Suprapubic skin (tissue), 4 donors: ENCODE measurements at places on chromosomes 7 and 10.
A peak's percentile ranks its signal among the peaks of the same experiment; 100 is the strongest.

- peaks cover 20% of the 10 kb centered on the region for H3K4me1 ChIP-seq
- DNase-seq: peak; percentile 42
- H3K4me3 ChIP-seq: peak overlapping the region; percentile 45
Observed at GRCh38 chr10:43229208-43230061, 37.4 kb downstream of the RASGEF1A start.

DNA sequence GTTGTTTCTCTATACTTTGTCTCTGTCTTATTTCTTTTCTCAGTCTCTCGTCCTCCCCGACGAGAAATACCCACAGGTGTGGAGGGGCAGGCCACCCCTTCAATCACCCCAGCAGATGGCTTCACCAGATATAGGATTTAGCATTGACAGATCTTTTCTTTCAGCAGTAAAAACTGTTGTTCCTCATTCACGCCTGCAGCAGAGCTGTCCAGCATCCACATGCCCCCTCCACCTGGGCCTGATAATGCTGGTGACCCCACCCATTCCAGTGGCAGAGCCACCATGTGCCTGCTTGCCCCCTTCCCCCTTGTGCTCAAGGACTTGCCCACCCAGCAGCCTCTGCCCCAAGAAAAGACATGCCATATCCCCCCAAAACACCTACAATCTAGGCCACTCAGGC lies 15.5 kb downstream of the FRG2B start:
- peaks cover 20% of the 10 kb centered on the region for H3K27me3 ChIP-seq
- no peaks in the 10 kb centered on the region for H3K36me3 ChIP-seq
- H3K4me1 ChIP-seq: no peaks in the 10 kb centered on the region
- H3K27ac ChIP-seq: no peak overlapping the region

- H3K27me3 ChIP-seq: no peaks in the 10 kb centered on the region
- peaks cover 18% of the 10 kb centered on the region for H3K4me1 ChIP-seq
- no peak overlapping the region for H3K4me3 ChIP-seq
Observed at GRCh38 chr7:101860316-101861217, 43.1 kb downstream of the CUX1 start.

DNA sequence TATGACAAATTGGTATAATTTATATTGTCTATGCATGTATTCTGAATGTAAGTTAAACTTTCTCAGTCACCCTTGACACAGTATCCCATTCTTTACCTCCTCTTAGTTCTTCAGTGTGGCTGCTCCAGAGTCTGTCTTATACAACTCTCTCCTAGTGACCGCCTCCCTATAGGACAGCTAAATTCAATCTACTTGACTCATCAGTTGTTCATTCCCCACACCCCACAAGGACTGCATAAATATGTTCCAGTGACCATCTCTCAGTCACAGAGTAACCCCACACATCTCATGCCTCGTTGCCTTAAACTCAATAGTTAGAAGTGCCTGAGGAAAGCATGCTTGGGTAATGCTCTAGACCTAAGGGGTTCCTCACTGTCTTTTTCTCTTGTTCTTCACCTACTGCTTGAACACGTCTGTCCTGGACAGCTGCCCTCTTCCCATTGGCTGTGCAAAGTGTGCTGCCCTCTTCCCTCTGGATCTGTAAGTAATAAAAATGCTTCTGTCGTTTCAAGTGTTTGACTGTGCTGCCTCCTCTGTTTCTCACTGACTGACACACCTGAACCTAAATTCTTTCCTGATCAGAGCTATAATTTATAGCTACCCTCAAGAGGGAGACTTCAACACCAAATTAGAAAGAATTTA lies 494.6 kb upstream of the GRM3 start:
- H3K4me1 ChIP-seq: no peaks in the 10 kb centered on the region
- no peak for DNase-seq
- no peaks in the 10 kb centered on the region for H3K27me3 ChIP-seq
- no peak overlapping the region for H3K27ac ChIP-seq

DNA sequence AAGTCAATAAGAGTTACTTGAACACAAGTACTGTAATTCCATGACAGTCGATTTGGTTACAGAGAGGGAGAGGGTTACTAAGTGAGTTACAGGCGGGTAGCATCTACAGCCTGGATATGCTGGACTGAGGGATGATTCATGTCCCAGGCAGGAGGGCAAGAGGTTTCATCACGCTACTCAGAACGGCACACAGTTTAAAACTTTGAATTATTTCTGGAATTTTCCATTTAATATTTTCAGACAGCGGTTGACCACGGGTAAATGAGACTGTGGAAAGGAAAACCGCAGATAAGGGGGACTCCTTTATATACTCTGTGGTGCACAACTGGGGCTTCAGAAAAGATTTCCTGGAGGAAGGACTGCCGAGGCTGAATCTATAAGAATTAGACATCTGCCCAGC lies 25.7 kb upstream of the LRRC4 start:
- DNase-seq: no peak
- H3K4me1 ChIP-seq: no peaks in the 10 kb centered on the region
- no peaks in the 10 kb centered on the region for H3K36me3 ChIP-seq
- no peak overlapping the region for H3K4me3 ChIP-seq

GRCh38 chr7:73810998-73811360 lies 19.8 kb upstream of the CLDN4 start:
- no peaks in the 10 kb centered on the region for H3K4me1 ChIP-seq
- no peaks in the 10 kb centered on the region for H3K36me3 ChIP-seq
- H3K27me3 ChIP-seq: peaks cover 3% of the 10 kb centered on the region
- no peak overlapping the region for H3K27ac ChIP-seq
- DNase-seq: peak; percentile 55
